ENCODE measurements at places on chromosomes 2 and 18.
A peak's percentile ranks its signal among the peaks of the same experiment; 100 is the strongest.

- DNase-seq = no peak
Observed at GRCh38 chr2:207188626-207189419, 23.1 kb upstream of the KLF7 start.

GRCh38 chr2:209505410-209505809, 81.6 kb downstream of the MAP2 start:
- DNase-seq = no peak

DNA sequence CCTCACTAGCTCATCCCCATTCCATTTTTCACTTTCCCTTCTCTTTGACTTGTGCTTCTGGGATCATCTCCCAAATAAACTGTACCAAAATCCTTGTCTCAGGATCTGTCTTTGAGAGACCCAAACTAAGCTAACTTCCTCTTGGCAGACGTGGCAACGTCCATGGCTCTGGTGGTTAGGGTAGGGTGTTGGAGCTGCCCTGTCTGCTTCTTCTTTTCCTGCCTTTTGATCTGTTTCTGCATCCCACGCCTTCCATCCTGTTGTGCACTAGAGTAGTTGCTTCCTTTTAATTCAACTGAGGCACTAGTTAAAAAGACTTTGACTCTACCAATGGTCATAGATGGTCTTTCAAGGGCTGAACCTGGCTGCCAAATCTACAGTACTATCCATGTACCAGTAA, 5.5 kb upstream of the MAP4K4 start:
- DNase-seq = no peak

DNA sequence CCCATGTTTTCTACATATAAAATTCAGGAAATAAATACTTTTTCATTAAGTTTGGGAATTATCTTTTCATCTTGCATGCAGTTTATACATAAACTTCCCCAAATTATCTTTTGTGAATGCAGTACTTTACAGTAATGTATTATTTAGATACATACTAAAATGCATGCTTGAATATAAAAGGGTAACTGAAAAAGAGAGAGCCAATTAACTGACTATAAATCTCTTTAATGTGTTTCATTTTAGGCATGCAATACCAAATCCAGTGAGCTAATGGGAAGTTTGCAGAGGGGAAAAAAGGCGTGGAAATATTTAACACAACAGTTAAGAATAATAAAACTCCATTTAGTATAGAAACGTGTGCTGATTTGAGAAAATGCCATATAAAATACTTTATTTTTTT, 39.2 kb downstream of the COL4A4 start:
- DNase-seq = no peak

GRCh38 chr2:241516520-241516965, 8.2 kb upstream of the STK25 start:
- no peak for DNase-seq

DNA sequence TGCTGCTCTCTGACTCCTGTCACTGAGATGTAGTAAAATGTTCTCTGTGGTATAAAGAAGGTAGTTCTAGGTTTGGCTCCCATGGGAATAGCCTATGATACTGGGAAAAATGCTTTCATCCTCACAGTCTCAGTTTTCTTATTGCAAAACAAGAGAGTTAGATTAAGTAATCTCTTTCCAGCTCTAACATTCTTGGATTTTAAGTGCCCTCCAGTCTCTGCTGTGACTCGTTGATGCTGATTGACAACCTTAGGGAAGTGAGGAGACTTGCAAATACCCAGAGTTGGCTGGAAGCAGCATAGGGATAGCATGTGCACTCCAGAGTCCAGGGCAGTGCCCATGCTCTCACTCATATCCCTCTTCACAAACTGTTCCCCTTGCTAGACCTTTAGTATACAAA, 534.9 kb downstream of the SLC4A3 start:
- DNase-seq = peak; percentile 41

DNA sequence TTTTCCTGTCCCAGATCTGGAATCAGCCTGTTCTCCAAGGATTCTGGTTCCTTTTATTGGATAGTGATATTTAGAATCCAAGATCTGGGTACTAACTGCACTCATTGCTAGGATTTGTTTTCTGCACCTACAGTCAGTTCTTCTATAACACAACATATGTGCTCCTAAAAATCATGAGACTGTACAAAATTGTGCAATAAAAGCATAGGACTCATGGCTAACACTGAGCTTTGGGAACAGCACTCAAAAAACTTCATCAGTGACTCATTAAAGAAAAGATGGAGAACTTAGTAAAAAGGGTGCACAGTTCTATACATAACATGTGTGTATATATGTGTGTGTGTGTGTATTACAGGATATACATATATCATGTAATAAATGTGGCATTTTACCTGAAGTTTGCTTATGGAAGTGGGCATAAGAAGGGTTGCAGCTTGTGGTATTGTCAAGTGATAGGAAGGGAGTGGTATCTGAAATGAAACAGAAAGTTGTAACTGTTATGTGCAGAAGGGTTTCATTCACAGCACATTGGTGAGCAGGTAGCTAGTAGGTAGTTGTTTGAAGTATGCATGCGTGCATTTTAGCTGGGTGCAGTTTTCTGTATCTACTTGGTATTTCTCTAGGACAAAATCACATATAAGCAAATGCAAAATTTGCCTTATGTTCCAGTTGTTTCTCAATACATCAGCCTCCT, 5.9 kb upstream of the SCYGR2 start:
- DNase-seq = no peak

DNA sequence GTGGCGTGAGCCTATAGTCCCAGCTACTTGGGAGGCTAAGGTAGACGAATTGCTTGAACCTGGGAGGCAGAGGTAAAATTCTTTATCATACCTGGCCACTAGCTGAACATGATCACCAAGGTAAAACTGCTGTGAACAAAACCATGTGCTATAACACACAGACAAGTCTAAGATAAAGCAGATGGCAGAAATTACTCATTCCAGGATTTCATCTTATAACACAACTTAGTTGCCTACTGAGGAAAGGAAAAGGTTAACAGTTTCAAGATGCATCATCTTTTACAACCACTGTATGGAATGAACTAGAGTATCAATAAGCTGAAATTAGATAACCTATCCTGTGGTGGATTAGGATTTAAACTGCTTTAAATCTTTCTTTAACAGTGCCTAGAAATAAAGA, 8.3 kb downstream of the ARL5A start:
- DNase-seq = no peak

GRCh38 chr2:86062043-86062442, 43.6 kb downstream of the POLR1A start:
- no peak for DNase-seq

- DNase-seq = no peak
Observed at GRCh38 chr2:169887120-169887519, 59.9 kb downstream of the UBR3 start.

DNA sequence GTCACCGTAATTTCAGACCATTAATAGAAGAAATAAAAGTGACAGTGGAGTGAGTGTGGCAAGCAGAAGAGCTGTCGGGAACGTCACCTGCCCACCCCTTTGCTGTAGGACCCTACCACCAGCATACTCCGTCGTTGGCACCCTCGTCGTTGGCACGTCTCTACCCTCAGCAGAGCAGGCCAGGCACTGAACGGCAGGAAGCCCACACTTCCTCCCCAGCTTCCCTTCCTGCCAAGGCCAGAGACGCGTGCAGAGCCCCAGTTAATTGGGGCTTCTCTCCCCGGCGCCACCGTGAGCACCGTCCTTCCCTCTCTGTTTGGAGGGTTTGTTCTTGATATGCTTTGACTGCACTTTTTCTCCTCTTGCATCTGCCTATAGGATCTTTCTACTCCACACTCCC, 27.0 kb upstream of the NFATC1 start:
- no peak for DNase-seq

DNA sequence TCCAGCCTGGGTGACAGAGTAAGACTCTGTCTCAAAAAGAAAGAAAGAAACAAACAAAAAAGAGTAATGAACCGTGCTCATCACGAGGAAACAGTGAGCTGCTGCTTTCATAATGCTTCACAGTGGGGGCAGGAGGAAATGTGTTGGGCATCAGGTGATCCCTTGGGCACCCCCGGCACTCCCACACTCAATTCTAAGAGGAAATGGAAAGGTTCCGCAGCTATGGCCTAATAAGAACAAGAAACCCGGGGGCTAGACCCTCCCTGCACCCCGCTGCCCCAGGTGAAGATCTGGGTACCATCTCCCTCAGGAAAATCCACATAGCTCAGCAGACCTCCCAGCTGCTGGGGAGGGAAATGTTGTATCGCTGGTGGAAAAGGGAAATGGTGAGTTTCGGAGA, 118.9 kb downstream of the LPIN1 start:
- no peak for DNase-seq

DNA sequence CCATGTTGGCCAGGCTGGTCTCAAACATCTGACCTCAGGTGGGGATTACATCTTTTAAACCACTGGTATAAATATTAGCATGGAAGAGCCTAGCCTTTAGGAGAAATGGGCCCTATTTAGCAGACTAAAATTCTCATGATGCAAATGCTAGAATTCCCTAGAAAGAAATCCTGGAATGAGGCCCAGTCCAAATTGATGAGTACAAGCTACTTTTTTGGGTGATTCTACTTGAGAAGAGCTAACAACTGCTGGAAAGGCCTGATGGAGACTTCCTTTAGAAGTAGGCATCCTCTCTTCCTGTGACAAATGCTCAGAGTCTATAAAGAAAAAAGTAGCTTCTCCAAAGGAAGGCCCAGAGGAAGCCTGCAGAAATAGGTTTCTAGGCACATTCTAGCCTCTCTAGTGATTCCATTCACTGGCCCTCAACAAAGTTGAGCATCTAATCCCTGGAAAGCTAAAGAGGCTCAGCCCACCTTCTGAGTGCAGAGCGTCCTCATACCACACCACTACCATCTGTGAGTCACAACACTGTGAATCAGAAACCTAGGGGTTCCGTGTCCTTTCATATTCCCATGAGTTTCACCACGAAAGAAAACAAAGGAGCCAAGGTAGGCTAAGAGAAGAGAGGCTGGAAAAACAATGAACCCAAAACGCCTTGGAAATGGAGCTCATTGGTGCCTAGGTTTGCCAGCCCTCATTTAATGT, 183.1 kb downstream of the C1D start:
- DNase-seq = no peak

GRCh38 chr2:27102329-27102728, 15.8 kb downstream of the KHK start:
- DNase-seq = no peak

DNA sequence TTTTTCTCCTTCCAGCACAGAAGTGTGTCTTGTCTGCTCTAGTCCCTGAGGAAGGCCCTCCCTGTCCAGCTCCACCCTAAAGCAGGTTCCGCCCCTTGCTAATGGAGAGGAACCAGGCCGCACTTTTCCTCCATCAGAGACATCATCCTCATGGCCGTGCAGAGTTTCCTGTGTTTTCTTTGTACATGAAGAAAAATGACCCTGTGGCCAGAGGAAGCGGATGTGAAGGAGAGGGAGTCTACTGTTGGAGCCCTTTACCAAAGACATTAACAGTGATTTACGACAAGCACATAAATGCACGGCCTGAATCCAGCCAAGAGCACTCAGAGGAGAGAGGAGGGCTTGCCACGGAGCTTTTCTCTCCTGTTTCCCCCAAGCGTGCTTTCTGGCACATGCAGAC, 109.5 kb downstream of the RNF144A start:
- no peak for DNase-seq

DNA sequence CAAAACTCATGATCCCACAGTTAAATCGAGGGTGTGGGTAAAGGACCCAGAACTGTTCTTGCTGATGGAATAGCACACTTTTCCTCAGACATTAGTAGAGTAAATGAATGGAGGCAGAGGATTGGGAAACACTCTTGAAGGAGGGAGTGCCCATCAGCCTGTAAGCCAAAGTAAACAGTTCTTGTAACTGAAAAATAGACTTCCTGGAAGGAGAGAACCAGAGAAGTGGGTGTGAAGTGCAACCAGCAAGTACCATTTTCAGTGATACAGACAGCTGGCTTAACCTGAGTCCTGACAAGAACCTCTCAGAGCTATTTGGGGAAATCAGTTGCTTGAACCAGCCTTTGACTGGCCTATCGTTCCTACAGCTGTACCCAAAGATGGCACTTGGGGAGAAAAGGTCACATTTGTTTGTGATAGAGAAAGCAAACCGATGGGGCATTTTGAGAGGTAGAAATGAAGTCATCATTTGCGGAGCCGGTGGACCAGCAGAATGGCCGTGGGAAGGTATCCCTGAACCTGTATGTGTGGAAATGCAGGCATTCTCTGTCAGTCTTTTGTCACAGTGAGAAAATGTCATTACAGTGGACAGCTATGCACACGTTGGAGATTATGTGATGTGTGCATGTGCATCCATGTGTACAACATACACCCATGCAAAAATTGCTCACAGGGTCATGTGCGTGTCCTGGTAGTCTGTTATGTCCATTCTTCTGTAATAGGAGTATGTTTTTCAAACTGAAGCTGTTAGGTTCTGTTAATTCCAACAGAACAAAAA, 17.8 kb downstream of the CRIM1 start:
- no peak for DNase-seq

- peak; percentile 83 for DNase-seq
Observed at GRCh38 chr2:85318222-85319074, 9.3 kb downstream of the TGOLN2 start.

GRCh38 chr2:71082402-71083252, 14.2 kb downstream of the NAGK start:
- DNase-seq = no peak

DNA sequence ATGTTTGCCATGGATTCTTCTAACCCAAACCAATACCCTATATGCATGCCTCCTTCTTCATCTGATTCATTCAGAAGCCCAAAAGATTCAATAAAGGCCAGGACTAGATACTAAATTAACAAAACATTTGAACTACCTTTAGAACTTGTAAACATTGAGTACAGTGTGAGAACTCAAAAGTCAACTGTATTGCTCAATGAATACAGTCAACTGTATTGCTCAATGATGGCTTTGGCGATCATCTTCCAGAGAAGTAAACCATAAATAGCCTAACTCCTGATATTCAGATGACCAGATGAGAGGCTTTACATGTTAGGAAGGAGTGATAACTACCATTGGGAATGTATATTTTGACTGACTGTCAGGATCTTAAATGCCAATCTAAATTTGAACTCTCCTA, 206.5 kb upstream of the ITGA4 start:
- no peak for DNase-seq

DNA sequence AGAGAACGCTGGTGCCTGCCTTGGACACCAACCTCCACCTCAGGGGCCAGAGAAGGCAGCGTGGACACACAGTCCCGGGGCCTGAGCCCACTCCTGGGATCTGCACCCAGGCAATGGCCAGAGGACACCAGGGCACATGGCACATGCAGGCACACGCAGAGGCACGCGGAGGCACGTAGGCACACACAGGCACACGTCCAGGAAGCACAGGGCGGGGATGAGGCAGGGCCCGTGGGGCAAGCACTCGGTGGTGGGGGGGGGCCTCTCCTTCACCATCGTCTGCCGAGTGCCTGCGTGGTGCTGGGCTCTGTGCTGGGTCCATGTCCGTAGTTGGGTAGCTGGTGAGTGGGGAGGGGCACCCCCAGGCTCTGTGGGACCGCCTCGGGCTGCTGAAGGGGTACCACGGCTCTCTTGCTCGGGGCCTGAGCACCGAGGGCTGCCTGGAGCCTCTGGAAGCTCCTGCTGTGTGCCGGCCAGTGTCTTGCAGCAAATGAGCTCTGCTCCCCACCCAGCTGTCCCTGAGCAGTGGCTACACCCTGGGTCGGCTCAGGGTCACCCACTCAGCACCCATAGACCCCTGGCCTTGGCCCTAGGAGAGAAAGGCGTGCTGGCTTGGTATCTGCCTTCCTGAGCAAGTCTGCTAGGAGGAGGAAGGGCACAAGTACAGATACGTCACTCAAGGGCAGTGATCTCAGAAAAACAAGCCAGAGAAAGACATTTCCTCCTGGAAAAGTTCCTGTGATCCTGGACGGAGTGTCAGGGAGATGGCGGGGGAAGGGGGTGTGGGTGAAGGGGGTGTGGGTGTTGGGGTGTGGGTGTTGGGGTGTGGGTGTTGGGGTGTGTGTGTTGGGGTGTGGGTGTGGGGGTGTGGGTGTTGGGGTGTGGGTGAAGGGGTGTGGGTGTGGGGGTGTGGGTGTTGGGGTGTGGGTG, 26.4 kb downstream of the RTP5 start:
- no peak for DNase-seq

GRCh38 chr18:38611036-38611964, 1045.7 kb upstream of the CELF4 start:
- no peak for DNase-seq

Measured in AG09309 (cell line).